Hematopoietic multipotent progenitor cell (in vitro differentiated cells): ENCODE measurements at places on chromosomes 7 and 10.
A peak's percentile ranks its signal among the peaks of the same experiment; 100 is the strongest.

GRCh38 chr10:10902951-10903350, 114.7 kb upstream of the CELF2 start:
- no peak for DNase-seq

DNA sequence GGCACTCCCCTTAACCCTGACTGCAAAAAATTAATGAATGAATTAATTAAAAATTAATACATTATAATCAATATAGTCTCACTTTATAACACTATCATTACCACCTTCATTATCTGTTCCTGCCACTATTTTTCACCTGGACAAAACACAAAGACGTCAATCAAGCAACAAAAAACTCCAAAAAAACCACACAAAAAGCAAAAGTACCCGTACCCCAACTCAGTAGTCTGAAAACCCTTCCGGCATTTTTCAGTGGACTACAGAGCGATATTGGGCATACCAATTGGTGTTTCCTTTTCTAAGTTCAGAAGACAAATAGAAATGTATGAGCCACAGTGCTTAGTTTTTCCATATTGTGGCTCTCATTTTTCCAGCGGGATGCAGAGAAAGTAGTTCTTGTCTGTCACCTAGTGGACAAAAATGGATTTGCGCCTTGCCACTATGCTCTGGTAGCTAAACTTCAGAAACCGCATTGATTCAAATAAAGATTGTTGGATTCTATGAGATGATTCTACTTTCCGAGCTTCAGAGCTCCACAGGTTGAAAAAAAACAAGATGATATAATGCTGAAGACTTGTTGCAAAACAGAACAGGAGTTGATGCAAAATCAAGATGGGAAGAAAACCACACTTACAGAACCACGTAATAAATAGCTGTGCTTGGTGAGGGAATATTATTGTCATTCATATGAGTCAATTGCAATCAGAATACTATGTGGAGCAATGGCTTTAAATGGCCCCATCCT, 50.6 kb upstream of the ITGB1 start:
- DNase-seq = peak; percentile 59

DNA sequence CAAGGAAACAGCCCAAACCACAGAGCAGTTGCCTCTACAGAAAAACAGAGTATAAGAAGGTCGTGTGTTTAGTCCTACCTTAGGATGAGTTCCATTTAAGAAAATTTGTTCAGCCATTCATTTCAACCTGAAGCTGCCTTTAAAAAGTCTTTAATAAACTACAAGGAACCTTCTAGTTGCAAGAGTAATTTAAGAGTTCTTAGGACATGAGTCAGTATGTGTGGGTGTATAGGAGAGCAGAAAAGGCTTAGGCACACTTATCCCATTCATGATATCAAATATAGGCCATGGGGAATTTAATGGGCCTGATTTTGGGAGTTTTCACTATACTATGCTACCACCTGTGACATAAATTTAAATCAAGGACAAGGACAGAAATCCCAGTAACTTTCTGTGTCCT, 496.8 kb downstream of the TFEC start:
- DNase-seq = no peak

GRCh38 chr7:134866617-134867016, 87.2 kb downstream of the CALD1 start:
- DNase-seq = no peak

- no peak for DNase-seq
Observed at GRCh38 chr7:19491821-19492452, 216.9 kb downstream of the POLR1F start.
